M059J (cell line): ENCODE measurements at places on chromosomes 7 and 10.

DNA sequence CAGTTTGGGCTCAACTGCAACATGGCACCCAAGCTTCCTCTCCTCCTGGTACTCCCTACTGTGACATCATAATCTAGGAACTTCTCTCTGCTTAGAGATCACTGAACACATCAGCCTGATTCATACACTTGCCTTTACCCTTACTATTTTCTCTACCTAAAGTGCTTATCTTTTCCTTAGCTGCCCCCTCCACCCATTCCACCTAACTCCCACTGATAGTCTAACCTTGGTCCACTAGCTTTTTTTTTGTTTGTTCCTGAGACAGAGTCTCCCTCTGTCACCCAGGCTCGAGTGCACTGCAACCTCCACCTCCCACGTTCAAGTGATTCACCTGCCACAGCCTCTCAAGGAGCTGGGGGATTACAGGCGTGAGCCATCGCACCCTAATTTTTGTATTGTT, 15.9 kb downstream of the CUL2 start:
- DNase-seq = peak; percentile 12

DNA sequence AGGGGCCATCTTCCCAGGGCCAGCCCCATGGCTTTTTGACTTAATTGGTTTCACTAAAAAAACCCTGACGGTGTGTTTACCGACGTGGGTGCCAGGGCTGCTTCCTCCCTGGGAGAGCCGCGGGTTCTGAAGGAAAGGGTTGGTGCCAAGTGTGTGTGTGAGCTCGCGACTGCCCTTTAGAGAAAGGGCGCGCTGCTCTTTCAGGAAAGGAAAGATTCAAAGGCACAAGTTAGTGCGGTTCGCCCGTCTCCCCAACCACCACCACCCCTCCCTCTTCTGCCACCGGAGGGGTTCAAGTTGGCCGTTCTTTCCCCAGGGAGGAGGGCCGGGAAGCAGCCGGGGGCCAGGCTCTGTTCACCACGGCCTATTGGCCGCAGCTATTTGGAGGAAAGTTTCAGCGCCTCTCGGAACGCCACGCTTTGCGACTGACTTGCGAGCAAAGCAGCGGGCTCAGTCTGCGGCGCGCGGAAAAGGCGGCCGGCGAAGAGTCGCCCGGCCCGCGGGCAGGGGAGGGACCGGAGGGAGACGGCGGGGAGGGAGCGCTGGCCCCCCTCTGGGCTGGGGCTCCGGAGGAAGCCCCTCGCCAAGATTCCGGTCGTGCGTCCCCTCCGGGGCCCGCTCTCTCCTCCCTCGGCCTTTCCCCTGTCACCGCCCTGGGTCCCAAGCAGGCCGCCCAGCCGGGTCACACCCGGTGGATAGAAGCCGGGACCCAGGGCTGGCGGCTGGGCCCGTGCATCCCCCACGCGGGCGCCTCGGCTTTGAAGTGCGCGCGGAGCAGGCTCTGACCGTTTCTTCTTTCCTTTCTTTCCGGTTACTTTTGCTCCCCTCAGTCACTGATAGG, 165.9 kb upstream of the PPP1R3A start:
- peak; percentile 28 for DNase-seq

- no peak for DNase-seq
These were observed 69.3 kb downstream of the SGMS1 start for GRCh38 chr10:50554376-50554994.

DNA sequence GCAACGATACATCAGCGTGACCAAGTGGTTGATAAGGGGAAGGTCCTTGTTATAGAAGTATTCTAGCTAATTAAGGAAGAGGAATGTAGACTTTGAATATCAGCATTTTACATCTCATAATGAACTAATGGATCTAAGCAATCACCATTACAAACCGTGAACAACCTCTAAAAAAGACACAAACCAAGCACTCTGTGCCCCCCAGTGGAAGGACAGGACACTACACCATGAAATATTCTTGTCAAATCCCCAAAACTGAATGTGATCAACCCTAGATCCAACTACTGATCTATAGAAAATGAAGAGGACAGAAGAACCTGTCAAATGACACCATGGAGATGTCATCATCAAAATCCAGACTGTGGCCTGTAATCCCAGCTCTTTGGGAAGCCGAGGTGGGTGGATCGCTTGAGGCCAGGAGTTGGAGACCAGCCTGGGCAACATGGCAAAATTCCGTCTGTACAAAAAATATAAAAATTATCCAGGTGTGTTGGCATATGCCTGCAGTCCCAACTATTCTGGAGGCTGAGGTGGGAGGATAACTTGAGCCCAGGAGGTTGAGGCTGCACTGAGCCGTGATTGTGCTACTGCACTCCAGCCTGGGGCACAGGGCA, 111.3 kb upstream of the CARD11 start:
- peak; percentile 50 for DNase-seq

DNA sequence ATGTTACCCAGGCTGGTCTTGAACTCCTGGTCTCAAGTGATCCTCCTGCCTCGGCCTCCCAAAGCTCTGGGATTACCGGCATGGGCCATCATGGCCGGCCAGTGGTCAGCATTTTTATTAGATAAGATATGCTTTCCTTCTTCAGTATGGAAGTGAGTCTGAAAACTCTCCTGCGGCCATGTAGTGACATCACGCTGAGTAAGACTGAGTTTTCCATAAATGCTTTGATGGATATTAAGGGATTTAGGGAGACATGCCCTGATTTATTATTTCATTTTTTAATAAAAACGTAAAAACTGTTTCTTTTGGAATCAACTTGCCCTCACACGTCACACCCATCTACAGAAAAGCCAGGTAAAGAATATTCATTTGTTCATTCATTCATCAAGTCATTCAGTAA, 48.4 kb downstream of the DYNC1I1 start:
- peak; percentile 21 for DNase-seq
